Cardiac muscle cell (in vitro differentiated cells and primary cell): ENCODE measurements at places on chromosomes 2 and 18. TPM values are rescaled to one million over a fixed set of nuclear protein-coding genes. Genes with fewer than 3 reads are reported as not detected.

DNA sequence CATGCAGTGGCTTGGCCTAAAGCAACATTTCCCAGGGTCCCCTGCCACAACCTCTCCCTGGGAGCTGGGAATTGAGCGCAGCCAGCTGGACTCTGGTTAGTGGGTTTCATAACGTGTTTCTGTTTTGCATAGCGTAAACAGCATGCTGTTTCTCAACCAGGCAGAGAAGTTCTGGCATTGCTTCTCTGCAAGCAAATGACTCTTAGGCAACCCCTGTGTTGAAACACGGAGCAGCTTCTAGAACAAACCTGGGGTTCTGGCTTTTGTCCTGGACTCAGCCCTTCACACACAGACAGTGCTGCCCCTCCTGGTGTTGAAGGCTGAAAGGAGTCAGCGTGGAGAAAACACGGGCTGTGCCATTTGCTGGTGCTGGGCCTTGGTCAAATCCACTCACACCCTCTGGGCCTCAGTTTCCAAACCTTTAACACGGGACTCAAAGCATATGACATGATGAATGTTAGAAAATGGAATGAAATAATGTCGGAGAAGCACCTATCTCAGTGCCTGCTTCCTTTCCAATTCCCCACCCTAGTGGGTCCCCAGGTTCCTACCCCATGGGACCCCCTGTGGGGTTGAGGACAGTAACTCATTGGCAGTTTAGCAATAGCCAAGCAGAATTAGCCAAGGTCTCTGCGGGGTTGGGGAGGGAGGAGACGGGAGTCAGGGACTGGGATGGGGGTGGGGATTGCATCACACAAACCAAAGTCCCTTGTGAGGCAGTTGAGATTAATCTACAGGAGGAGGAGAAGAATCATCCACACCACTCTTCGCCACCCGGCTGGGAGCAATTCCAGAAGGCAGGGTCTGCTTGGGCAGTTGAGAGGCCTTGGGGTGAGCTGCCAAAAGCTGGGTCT, 30.2 kb upstream of the IL1R2 start:
- H3K27me3 ChIP-seq, result no peaks in the 10 kb centered on the region
- H3K27ac ChIP-seq, result no peak overlapping the region
- no peaks in the 10 kb centered on the region for H3K4me1 ChIP-seq
- H3K36me3 ChIP-seq, result no peaks in the 10 kb centered on the region
- DNase-seq, result peak; percentile 20

DNA sequence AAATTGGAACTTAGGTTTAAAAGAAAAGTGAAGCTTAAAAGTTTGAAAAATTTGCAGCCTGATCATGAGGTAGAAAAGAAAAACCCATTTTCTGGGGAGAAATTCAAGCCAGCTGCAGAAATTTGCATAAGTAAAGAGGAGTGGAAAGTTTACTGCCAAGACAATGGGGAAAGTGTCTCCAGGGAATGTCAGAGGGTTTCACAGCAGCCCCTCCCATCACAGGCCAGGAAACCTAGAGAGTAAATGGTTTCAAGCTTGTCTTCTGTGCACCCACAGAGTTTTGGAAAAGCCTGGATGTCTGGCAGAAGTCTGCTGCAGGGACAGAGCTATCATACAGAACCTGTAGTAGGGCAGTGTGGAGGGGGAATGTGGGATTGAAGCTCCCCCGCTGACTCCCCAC, 254.0 kb upstream of the FSIP2 start:
- H3K4me3 ChIP-seq, result no peak overlapping the region
- no peaks in the 10 kb centered on the region for H3K36me3 ChIP-seq
- no peaks in the 10 kb centered on the region for H3K27me3 ChIP-seq

DNA sequence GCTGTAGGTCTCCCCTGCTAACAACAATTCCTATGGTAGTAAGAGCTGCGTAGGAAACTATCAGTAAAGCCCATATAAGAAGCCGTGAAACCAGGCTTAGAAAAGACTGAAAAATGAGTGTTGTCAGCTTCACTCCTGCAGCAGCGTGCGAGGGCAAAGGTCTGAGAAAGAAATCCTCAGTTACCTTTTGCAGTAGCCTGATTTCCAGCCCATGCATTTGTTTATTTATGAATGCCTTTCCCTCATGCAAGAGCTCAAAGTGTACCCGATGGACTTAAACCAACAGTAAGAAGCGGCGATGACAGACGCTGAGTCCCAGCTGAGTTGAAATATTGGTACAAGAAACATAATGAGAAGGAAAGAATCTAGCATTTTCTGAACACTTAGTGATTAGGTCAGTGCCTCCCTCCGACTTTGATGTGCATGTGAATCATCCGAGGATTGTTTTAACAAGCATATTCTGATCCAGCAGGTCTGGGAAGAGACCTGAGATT, 15.0 kb upstream of the POLI start:
- H3K27ac ChIP-seq, result no peak overlapping the region
- H3K27me3 ChIP-seq, result no peaks in the 10 kb centered on the region
- peaks cover 7% of the 10 kb centered on the region for H3K4me1 ChIP-seq
- no peaks in the 10 kb centered on the region for H3K36me3 ChIP-seq

DNA sequence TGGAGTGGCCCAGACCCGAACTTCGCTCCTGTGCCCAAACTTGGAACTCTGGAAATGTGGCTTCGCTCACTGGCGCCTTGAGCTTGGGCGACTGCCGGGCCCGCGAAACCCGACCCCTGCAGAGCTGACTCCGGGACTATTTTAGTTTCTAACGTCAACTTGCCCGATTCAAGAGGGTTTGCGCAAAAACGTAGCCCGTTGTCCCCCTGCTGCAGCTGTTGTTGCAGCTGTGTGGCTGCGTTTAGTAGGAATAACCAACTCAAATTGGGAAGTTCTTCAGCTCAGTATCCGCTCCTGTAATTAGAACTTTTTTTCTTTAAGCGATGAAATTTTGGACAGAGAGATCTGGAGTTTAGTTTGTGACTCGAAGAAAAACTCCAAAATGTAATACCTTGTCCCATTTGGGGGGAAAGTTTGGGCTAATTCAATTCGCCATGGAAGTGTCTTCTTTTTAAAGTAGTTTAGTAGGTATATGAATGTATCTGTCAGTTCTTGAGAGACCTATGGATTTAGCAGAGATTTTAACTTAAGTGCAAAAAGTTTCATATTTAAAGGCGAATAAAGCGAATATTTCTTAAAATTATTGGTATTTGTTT, 559 bp downstream of the MYL12A start:
- H3K36me3 ChIP-seq, result peaks cover 2% of the 10 kb centered on the region
- peak; percentile 73 for DNase-seq
- no peaks in the 10 kb centered on the region for H3K27me3 ChIP-seq
- peak overlapping the region; percentile 75 for H3K4me3 ChIP-seq
- H3K4me1 ChIP-seq, result peaks cover 10% of the 10 kb centered on the region
- H3K27ac ChIP-seq, result peak overlapping the region; percentile 100

DNA sequence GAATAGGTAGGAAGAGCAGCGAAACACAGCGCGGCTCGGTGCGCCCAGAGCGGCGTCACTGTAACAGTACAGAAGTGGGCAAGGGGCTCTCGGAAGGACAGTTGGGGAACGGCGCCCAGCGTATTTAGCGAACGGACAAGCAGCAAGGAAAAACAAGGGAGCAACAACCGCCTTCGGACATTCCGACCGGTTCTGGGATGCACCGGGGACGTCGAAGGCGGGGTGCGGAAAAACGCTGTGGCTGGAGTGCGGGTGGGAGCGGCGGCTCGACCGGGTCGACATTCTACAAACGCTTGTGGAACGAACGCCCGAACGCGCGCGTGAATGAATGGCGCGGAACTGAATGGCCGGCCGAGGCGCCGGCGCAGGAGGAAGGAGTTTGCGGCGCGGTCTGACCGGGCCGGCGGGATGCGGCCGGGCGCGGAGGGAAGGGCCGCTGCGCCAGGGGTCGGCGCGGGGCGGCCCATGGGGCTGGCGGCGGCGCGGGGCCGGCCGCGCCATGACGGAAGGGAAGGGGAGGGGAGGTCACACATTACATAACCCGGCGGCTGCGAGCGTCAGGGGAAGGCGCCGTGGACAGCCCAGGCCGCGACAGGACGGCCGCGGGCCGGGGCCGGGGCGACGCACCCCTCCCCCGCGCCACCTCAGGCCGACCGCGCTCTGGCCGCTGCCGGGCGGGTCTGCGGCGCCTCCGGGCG, 605 bp downstream of the REV1 start:
- peak; percentile 81 for DNase-seq
- H3K4me1 ChIP-seq, result peaks cover 21% of the 10 kb centered on the region
- H3K27ac ChIP-seq, result peak overlapping the region; percentile 97
- H3K4me3 ChIP-seq, result peak overlapping the region; percentile 82
- no peaks in the 10 kb centered on the region for H3K27me3 ChIP-seq

DNA sequence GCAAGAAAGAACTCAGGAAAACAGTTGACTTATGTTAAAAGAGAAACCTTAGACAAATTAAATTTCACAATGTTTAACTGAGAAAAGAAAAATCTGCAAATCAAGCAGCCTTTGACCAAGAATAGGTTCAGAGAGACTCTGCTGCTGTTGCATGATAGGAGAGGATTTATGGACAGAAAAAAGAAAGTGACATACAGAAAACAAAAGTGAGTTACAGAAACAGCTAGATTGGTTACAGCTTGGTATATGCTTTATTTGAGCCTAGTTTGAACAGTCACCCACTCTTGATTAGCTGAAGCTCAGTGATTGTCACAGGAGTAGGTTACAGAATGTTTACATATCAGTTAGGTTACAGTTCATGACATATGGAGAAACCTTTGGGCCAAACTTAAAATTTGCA, 258.2 kb upstream of the SPOPL start:
- no peaks in the 10 kb centered on the region for H3K27me3 ChIP-seq
- no peak overlapping the region for H3K27ac ChIP-seq
- peaks cover 7% of the 10 kb centered on the region for H3K4me1 ChIP-seq
- no peak for DNase-seq

GRCh38 chr2:119679846-119680245, 845 bp downstream of the TMEM177 start:
- DNase-seq, result no peak
- H3K4me3 ChIP-seq, result peak overlapping the region; percentile 62
- H3K4me1 ChIP-seq, result no peaks in the 10 kb centered on the region
- H3K27me3 ChIP-seq, result no peaks in the 10 kb centered on the region
- no peak overlapping the region for H3K27ac ChIP-seq

- H3K27me3 ChIP-seq, result peaks cover 16% of the 10 kb centered on the region
- no peaks in the 10 kb centered on the region for H3K36me3 ChIP-seq
- no peak overlapping the region for H3K27ac ChIP-seq
- no peak overlapping the region for H3K4me3 ChIP-seq
Measured at GRCh38 chr2:186690786-186691185, 3.1 kb upstream of the FAM171B start.

DNA sequence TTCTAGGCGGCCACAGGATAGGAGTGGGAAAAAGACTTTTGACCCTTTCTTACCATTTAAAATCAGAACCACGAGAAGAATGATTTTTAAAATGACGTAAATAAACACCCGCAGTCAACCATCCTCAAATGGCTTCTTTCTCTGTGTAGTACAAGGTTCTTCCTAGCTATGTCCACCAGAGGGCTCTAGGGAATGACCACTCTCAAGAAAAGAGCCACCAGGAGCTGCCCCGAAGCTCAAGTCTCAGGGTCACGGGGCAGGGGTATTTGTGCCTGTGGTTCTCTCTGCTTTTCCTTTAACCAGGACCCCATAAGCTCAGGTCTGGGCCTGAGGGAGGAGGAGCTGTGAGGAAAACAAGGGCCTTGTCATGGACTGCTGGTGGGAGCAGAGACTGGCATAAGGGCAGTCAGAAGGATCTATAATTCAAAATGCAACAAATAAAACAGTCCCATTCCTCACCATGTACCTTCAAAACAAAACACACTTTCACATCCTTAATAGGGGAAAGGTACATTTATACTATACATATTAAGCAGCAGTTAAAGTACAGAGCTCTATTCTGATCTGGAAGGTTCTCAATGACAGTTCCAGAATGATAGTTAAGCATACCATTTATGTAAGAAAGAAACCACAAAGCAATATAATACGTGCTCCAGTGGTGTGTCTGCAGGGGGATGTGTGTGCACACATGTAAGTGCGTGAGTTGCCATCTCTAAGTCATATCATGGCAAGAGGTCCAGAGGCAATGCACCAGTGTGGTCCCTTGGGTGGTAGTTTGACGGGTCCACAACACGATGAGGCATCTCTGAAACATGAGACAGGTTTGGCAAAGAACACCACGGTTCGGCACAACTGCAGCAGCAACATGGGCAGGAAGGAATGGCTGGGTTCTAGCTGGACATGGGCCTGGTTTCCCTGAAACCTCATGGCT, 18.6 kb downstream of the LYPD1 start:
- no peaks in the 10 kb centered on the region for H3K4me1 ChIP-seq
- H3K27me3 ChIP-seq, result peaks cover 52% of the 10 kb centered on the region
- no peak overlapping the region for H3K27ac ChIP-seq
- DNase-seq, result peak; percentile 54
- no peaks in the 10 kb centered on the region for H3K36me3 ChIP-seq

DNA sequence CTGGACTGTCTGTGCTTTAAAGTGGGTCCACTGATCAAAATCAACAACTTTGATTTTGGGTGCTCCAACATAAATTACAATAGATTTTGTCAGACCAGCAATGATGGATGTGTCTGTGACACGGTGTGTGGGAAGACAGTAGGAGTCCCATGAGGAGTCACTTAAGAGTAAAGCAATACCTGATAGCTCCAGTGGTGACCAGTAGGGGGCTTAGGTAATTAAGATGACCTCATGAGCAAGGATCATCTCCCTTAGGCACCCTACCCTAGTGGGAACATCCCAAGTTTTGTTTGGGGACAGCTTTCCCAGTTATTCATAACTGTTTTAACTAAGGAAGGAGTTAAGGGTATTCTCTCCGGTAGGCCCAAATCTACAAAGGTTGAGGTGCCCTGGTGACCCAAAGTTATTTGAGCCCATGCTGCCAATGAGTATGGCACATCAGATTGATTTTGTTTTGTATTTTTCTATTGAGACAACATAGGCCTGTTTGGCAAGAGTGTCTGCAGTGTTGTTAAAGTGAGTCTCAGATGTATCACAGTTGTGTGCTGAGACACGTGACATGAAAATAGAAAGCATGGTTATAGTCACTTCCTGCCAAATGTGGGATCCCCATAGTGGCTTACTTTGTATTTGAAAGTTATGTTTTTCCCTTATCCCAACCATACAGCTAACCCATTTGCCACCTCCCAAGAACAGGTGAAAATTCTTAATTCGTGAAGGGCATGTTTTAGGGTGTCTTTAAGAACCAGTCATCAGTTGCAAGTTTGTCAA, 1337.6 kb upstream of the SLC39A10 start:
- no peaks in the 10 kb centered on the region for H3K27me3 ChIP-seq
- H3K36me3 ChIP-seq, result no peaks in the 10 kb centered on the region
- DNase-seq, result no peak
- no peaks in the 10 kb centered on the region for H3K4me1 ChIP-seq

- no peaks in the 10 kb centered on the region for H3K36me3 ChIP-seq
- H3K4me3 ChIP-seq, result no peak overlapping the region
- no peak for DNase-seq
- peak overlapping the region; percentile 16 for H3K27ac ChIP-seq
Measured at GRCh38 chr2:134707330-134707676, 11.5 kb downstream of the TMEM163 start.

The USP37 gene
- 4.2 and 5.8 TPM in 2 replicates for polyA plus RNA-seq

The IL1RN gene
- polyA plus RNA-seq, result not detected in 2 replicates

The PUS10 gene
- polyA plus RNA-seq, result 3.0 and 5.2 TPM in 2 replicates

The LONRF2 gene
- 0.36 and 1.3 TPM in 2 replicates for polyA plus RNA-seq

The LOXHD1 gene
- polyA plus RNA-seq, result 0.32 TPM in 1 of 2 replicates, not detected in the other

The ZNF407 gene
- 4.6 and 4.8 TPM in 2 replicates for polyA plus RNA-seq

The RNF144A gene
- polyA plus RNA-seq, result 6.3 and 12.4 TPM in 2 replicates

The PLB1 gene
- 0.25 and 1.1 TPM in 2 replicates for polyA plus RNA-seq
